ENCODE measurements at places on chromosomes 7 and 10. TPM values are rescaled to one million over a fixed set of nuclear protein-coding genes. Genes with fewer than 3 reads are reported as not detected.

Gene DENND2A
- total RNA-seq, result 25.9 TPM

Gene TUBAL3
- not detected for total RNA-seq

Gene BTBD16
- not detected for total RNA-seq

Gene SPDYE9
- total RNA-seq, result not detected

DNA sequence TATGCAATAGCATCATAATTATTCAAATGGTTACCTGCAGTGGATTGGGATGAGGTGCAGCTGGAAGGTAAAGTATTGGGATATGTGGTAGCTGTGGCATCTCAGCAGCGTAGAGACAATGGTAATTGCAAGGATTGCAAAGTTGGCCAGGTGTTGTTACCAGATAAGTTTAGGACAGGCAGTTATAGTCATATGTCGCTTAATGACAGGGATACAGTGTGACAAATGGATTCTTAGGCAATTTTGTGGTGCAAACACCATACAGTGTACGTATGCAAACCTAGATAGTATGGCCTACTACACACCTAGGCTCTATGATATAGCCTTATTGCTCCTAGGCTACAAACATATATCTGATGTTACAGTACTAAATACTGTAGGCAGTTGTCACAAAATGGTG, 163.5 kb upstream of the LYZL2 start:
- no peak overlapping the region for H3K4me3 ChIP-seq
- H3K4me1 ChIP-seq, result peaks cover 10% of the 10 kb centered on the region
- H3K36me3 ChIP-seq, result no peaks in the 10 kb centered on the region
- no peak for DNase-seq
- no peak overlapping the region for H3K27ac ChIP-seq
- no peaks in the 10 kb centered on the region for H3K27me3 ChIP-seq

GRCh38 chr7:107312418-107312817, 143.6 kb downstream of the HBP1 start:
- DNase-seq, result no peak
- no peaks in the 10 kb centered on the region for H3K36me3 ChIP-seq
- H3K4me3 ChIP-seq, result no peak overlapping the region
- H3K4me1 ChIP-seq, result no peaks in the 10 kb centered on the region
- H3K27ac ChIP-seq, result no peak overlapping the region

DNA sequence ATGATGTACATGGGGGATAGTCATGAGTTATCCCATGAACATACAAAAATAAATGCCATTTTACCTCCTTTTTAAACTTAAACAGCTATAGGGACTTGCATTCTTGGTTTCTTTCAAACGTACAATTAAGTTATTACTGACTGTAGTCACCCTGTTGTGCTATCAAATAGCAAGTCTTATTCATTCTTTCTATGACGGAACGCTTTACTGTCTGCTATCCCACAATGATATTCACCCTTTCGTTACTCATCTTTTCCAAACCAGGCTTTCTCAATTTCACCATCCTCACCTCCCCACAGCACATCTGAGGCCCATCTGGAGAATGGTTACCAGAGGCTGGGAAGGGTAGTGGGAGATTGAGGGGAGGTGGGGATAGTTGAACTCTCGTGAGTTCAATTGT, 218.8 kb downstream of the PHF14 start:
- DNase-seq, result no peak
- peak overlapping the region; percentile 52 for H3K4me3 ChIP-seq
- H3K36me3 ChIP-seq, result no peaks in the 10 kb centered on the region
- no peaks in the 10 kb centered on the region for H3K4me1 ChIP-seq
- no peaks in the 10 kb centered on the region for H3K27me3 ChIP-seq

DNA sequence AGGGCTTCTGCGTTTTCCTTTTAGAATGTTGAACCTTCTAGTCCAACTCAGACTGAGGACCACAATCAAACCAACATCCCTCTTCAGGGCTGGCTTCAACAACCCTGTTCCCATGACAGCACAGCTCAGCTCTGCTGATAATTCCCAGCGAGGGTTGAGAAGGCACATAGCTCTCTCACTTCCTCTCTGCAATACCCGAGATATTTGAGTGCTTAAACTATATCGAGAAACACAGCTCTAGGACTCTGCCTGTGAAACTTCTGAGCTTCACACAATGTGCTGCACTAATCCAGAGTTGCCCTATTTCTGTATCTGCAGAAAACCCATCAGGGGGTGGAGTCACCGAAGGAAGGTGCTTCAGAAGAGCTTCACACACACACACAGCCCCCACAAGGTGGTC, 1.6 kb upstream of the ADARB2 start:
- H3K4me1 ChIP-seq, result peaks cover 22% of the 10 kb centered on the region
- no peak overlapping the region for H3K27ac ChIP-seq
- peaks cover 49% of the 10 kb centered on the region for H3K27me3 ChIP-seq
- DNase-seq, result no peak

- H3K4me3 ChIP-seq, result peak overlapping the region; percentile 55
- no peak for DNase-seq
- H3K27me3 ChIP-seq, result no peaks in the 10 kb centered on the region
Observed at GRCh38 chr10:79241990-79242619, 105.2 kb upstream of the PPIF start.

DNA sequence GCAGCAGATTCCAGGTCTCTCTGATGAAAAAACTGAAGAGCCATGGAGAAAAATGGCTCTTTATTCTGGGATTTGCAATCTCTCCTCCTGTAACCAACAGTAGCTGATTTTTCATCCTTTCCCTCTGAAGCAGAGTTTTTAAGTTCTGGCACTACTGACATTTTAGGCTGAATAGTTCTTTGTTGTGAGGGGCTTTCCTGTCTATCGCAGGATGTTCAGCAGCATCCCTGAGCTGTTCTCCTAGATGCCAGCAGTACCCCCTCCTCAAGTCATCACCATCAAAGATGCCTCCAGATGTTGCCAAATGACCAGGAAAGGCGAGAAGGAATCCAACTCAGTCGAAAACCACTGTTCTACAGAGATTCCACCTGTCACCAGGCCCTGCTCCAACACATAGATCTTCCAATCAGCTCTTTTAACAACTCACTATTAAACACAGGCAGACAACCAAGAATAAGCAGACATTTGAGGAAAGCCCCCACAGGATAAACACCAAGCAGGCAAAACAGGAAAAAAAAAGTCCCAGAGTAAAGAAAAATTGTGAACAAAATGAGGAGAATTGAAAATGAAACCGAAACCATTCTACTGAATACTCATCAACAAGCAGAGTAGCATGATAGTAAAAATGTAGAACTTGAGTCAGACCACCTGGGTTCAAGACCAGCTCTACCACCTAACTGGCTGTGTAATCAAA, 124.8 kb downstream of the MPP7 start:
- H3K27ac ChIP-seq, result peak overlapping the region; percentile 72
- H3K4me3 ChIP-seq, result peak overlapping the region; percentile 18
- H3K36me3 ChIP-seq, result no peaks in the 10 kb centered on the region
- no peaks in the 10 kb centered on the region for H3K27me3 ChIP-seq

DNA sequence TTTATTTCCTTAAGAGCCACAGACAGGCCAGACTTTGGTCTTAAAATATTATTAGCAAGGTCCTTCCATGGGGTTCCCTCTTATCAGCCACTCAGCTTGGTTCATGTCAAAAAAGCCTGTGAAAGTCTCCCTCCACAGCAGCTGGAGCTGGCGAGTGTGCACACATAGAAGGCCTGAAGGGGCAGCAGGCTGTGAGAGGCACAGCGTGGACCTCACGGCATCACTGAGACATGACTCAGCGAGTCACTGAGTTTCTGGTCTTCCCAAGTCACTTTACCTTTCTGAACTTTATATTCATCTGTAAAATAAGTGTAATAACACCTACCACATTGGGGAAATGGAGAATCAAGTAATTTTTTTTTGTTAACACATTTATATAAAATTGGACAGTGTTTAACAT, 8.7 kb downstream of the TAF3 start:
- H3K27ac ChIP-seq, result no peak overlapping the region
- no peak for DNase-seq
- H3K27me3 ChIP-seq, result no peaks in the 10 kb centered on the region
- peaks cover 42% of the 10 kb centered on the region for H3K36me3 ChIP-seq
- no peak overlapping the region for H3K4me3 ChIP-seq

All from tibial nerve (tissue), 4 donors.